ENCODE measurements at places on chromosomes 11 and 22.

DNA sequence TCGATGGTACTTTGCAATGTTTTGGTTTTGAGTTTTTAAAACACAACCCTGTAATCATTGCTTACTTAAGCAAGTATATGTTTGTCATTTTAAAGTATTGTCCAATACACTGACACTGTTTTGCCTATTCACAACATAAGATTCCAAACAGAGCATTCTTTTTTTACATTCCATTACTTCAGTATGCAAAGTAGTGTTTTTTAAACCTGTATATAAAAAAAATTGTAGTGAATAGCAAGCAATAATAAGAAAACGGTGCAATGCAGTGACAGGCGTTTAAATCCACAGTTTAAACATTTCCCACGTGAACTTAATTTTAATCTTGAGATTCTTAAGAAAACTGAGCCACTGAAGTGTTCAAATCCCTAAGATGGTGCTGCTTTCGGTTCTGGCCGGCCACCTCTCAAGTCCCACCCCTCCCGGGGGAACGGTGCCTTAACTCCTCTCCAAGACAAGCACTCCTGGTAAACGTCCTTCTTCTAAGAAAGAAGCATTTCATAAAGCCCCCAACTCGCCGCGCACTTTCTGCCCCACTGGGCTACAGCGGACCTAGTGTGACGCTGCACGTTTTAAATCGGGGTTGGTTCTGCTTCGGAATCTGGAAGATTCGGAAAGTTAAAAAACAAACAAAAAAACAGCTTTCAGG lies 2.9 kb downstream of the PGR start:
- DNase-seq = no peak

DNA sequence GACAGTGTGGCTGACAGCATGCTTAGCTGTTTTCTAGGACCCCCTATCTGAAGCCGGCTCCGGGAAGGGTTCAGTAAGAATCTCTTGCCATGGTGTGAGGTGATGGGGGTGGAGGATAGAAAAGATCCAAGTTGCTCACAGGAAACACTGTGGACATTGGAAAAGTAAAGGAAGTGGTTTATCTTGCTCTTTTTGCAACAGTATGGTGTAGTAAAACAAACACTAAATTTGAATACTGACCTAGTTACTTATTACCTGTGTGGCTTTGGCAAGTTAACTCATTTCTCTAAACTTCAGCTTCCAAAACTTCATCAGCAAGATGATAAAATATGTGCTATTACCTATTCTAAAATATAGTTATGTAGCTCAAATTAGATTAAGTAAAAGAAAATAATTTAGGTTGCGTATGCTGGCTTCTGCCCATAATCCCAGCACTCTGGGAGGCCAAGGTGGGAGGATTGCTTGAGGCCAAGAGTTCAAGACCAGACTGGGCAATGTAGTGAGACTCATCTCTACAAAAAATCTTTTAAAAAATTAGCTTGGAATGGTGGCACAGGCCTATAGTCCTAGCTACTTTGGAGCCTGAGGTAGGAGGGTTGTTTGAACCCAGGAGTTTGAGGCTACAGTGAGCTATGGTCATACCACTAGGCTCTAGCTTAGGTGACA lies 51.6 kb upstream of the APOA1 start:
- DNase-seq = peak; percentile 4

GRCh38 chr11:22173532-22173931 lies 19.4 kb upstream of the ANO5 start:
- no peak for DNase-seq

GRCh38 chr11:2534957-2535672 lies 90.3 kb downstream of the KCNQ1 start:
- DNase-seq = no peak

DNA sequence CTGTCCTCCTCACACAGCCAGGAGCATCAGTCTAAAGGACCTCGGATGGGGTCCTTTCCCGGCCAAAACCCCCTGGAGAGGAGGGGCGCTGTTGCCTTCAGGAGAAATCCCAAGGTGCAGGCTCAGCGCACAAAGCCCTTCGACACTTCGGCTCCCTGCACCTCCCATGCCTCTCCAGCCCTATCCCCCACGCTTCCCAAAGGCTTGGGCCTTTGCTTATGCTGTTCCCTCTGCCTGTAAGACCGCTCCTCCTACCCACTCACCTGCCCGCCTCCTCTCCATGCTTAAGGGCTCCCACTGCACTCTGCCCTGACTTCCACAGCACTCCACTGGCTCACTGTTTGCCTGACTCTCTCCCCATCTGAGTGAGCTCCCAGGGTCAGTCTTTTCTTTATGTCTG lies 13.5 kb downstream of the SLC15A3 start:
- no peak for DNase-seq

GRCh38 chr22:22878801-22879674 lies 8.6 kb upstream of the IGLL5 start:
- DNase-seq = no peak

GRCh38 chr11:93958991-93959390 lies 62.2 kb upstream of the HEPHL1 start:
- no peak for DNase-seq

GRCh38 chr11:107331728-107332127 lies 125.9 kb downstream of the CWF19L2 start:
- DNase-seq = no peak

- no peak for DNase-seq
Measured at GRCh38 chr22:45991098-45991497, 14.1 kb upstream of the WNT7B start.

DNA sequence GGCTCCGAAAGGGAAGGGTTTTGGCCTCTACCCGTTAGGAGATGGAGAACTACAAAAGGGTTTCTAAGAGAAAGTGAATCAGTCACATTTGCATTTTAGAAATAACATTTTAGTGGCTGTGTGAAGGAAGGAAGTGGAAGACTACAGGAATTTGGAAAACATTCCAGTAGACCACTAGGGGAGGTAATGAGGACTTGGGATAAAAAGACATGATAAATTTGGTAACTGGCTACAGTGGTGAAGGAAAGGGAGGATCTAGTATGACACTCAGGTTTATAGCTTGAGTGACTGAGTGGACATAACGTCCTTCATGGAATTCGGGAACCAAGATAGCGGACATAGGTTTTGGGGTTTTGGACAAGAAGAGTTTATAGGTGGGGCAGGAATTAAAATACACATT lies 7.0 kb upstream of the RRM1 start:
- DNase-seq = no peak

DNA sequence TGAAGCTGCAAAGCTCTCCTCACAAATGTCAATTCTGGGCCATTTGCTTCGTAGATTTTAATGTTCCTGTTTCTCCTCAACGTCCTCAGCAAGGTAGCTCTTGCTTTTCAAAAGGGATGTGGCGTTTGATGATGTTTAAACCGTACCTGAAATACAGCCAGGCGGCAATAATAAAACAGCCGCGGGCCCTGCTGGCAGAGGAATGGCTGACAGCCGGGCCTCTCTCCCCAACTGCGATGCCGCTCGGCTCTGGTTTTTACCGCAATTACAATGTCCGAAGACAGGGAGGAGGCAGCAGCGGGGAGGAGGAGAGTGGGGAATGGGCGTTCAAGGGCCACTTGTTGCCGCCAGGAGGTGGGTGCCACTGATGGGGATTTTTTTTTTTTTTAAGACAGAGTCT lies 27.5 kb downstream of the MACROD1 start:
- no peak for DNase-seq

GRCh38 chr11:103368145-103368544 lies 258.9 kb downstream of the DYNC2H1 start:
- DNase-seq = no peak

GRCh38 chr11:43493431-43493830 lies 134.7 kb downstream of the TTC17 start:
- no peak for DNase-seq

DNA sequence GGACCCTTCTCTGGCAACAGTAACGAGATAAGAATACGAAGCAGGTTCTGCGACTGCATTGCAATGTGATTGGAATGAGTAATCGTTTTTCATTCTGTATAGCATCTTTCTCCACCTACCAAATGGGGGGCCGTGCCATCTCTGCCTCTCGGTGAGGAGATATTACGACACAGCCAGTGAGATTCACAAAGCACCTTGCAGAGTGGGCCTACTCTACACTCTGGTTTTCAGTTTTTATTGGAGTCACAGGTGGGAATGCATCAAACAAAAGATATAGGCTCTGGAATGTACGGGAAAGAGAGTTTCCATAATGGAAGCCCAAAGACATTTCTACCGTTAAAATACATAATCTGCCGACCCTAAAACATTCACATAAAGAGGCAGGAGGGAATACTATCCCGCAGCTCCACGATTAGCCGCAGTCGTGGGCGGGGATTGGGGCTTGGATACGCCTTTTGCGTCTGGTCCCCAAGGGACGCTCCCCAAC lies 423 bp upstream of the RTN3 start:
- no peak for DNase-seq

DNA sequence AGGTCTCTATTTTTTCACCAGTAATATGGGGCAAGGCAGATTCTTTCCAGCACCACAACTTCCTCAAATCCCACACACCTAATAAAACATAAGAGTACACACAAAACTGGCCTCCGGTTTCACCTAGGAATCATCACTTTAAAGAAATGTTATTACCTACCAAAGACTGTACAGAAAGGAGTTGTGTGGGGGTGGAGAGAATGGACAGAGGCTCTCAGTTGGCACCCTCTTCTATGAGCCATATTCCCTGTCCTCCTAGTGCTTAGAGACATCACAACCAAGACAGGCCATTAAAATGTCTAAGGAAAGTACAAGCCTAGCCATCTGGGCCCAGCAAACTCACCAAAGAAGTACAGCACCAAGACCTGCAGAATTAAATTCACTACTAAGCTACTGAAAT lies 56.1 kb downstream of the RBFOX2 start:
- DNase-seq = no peak

DNA sequence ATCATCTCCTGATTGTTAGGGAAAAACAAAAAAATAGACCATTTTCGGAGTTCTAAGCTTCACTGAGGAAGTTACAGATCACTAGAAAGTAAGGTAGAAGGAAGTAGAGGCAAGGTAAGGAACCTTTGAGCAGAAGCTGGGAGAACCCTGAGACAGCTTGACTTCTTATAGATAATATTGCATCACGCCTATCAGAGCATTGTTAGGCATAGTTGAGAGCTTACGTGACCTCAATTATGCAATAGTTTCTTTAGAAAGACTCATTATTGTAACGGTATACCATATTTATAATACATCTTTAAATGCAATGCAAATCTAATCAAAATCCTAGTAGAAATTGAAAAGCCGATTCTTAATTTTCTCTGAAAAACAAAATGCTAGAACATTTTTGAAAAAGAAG lies 4.9 kb downstream of the TBRG1 start:
- DNase-seq = no peak

- DNase-seq = no peak
Measured at GRCh38 chr11:105265845-105266244, 126.3 kb upstream of the CARD18 start.

GRCh38 chr11:130237282-130238006 lies 77.3 kb downstream of the ZBTB44 start:
- DNase-seq = no peak

- no peak for DNase-seq
Measured at GRCh38 chr22:45429981-45430775, 16.7 kb downstream of the RIBC2 start.

- DNase-seq = no peak
Measured at GRCh38 chr22:29727131-29727523, 7.3 kb downstream of the CABP7 start.

DNA sequence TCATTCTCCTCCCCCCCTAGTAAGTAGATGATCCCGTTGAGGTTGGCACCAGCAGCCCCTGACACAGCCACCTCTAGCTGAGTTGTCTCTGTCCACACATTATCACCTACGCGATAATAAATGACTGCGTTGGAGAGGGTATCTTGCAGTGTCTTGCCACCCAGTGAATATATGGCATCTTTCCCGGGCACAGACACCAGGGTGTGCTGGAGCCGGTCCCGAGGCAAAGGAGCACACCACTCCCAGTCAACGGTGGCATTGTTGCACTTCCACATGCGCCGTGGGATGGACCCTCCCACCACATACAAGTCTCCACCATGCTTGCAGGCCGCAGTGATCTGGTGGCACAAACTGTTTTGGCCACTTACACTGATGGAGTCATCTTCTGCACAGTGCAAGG lies 5.4 kb downstream of the KBTBD4 start:
- DNase-seq = no peak

DNA sequence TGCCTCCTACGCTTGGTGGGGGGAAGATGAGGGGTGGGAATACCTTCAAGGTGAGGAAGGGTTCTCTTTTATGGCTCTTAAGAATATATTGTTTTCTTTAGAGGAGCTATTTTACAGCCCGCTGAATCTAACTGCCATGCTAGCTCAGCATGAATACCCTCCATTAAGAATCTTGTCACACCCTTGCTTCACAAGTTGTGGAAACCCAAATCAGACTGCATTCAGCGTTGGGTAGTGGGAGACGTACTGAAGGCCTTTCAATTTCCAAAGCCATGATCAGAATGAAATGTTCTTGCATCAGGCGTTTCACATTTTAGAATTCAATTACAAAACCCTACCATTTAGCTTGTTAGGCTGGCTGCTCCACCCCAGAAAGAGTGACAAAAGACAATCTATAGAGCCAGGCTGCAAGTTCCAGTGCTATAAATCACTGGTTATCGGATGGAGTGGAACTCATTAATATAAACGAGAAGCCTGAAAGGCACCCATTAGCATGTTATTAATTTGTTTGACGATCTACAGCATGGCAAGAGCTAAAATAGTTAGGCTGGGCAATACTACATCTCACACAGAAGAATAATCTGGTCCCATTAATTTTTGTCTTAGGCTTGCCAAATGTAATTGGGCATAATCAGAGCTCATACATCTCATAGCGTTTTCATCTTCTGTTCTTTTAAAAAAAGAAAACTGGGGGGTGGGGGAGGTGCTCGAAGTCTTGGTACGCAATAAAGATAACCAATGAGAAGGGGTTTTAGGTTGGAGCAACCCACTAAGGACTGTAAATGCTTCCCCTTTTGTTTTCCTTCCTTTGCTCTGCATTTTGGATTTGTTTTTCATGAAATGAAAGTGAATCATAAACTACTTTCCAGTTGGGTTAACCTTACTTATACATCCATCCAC lies 57.5 kb downstream of the ABTB2 start:
- no peak for DNase-seq

- DNase-seq = no peak
Measured at GRCh38 chr11:62575156-62575555, 1.5 kb upstream of the EEF1G start.

DNA sequence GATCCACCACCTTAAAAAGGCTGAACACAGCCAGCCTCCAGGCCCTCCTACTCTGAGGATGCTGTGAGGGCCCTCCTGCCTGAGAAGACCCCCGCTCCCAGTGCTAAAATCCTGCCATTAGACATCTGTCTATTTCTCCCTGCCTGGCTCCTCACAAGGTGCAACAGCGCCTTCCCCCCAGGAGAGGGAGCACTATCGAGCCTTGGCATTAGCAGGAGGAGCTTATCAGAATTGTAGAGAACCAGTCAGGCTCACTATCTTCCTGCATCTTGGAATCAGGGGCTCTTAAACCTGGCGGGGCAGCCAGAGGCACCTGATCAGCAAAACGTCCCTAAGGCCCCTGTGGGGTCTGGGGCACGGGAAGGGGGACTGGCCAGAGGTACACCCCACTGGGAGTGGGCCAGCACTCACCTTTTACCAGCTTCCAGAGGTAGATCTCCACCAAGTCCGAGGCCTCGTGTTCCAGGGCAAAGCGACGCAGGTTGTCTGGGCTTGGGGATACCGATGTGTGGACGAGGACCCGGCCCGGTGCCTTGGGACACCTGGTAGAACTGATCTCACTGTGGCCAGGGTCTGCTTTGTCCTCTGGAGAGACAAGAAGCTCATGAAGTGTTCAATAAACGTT lies 28.7 kb downstream of the CHRDL2 start:
- DNase-seq = peak; percentile 38
